Naive B cell (primary cell): ENCODE measurements at places on chromosomes 16 and 17. TPM values are rescaled to one million over a fixed set of nuclear protein-coding genes. Genes with fewer than 3 reads are reported as not detected.

DNA sequence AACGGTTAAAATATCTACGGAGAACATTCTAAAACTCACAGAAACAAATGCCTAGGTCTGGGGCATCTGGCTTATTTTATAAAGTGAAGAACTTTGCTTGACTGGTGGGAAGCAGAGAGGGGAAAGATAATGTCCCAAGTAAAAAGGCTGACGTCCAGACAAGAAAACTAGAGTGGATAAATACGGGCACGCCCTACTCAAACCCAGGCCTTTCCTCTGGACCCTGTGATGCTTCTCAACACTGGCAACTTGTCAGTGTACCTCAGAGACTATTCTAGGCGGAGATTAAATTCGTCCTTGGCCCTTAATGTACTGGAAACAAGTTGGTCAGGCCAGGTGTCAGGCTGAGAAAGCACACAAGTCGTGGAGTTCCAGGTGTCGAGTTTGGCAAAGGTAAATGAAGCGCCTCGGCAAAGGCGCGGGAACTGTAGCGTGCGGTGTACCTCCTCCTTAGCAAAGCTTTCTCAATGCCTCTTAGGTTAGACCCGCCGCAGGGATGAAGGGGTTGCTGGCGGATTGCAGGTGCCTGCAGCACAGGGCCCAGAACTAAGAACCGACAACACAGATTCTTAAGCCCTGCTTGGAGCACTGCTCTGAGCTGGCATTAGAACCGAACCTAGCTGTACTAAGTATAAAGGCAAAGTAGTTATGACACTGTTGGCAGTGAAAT, 668 bp upstream of the UNK start:
- peaks cover 8% of the 10 kb centered on the region for H3K36me3 ChIP-seq
- H3K4me1 ChIP-seq: peaks cover 28% of the 10 kb centered on the region
- H3K4me3 ChIP-seq: peak overlapping the region; percentile 97
- no peaks in the 10 kb centered on the region for H3K27me3 ChIP-seq
- H3K27ac ChIP-seq: peak overlapping the region; percentile 100

- peaks cover 20% of the 10 kb centered on the region for H3K4me1 ChIP-seq
- H3K36me3 ChIP-seq: no peaks in the 10 kb centered on the region
- no peak for DNase-seq
- H3K4me3 ChIP-seq: no peak overlapping the region
- H3K27ac ChIP-seq: no peak overlapping the region
Observed at GRCh38 chr17:47727704-47728036, 5.4 kb upstream of the TBX21 start.

DNA sequence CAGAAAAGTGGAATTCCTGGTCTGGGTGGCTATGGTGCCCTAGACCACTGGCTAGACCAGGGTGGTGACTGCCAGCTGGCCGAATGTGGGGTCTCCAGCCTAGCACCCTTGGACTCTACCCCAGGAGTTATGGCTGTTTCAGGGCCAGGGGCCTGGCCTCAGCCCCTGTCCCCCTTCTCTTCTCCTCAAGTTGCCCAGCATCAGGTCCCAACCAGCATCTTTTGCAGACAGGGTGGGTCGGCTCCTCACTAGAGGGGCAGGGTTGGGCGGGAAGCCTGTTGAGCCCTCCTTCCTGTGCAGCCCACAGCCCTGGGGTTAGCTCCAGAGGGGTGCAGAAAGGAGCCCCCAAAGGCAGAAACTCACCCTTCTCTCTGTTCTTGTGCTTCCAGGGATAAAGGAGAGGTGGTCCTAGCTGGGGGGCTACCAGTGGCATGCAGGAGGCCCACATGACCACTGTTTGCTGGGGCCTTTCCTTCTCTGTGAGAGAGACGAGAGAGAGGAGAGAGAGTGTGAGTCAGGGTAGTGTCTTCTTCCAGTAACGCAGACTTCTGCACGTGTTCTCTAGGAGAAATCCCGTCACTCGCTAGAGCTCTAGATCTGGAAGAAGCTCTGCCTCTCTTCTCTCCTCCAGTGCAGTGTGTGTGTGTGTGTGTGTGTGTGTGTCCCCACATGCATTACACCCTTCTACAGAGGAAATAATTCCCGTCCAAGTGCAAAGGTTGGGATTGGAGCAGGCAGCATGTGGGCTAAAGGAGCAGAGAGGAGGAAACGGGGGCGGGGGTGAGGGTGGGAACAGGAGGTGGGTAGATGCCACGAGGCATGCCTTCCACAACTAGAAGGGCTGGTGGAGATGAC, 209.4 kb downstream of the SEC14L1 start:
- DNase-seq: no peak
- H3K4me3 ChIP-seq: no peak overlapping the region
- H3K27me3 ChIP-seq: no peaks in the 10 kb centered on the region
- no peak overlapping the region for H3K27ac ChIP-seq
- H3K4me1 ChIP-seq: peaks cover 4% of the 10 kb centered on the region

- H3K4me1 ChIP-seq: no peaks in the 10 kb centered on the region
- no peak overlapping the region for H3K4me3 ChIP-seq
- DNase-seq: no peak
- no peak overlapping the region for H3K27ac ChIP-seq
- peaks cover 19% of the 10 kb centered on the region for H3K36me3 ChIP-seq
Observed at GRCh38 chr17:55110521-55110920, 142.0 kb downstream of the STXBP4 start.

DNA sequence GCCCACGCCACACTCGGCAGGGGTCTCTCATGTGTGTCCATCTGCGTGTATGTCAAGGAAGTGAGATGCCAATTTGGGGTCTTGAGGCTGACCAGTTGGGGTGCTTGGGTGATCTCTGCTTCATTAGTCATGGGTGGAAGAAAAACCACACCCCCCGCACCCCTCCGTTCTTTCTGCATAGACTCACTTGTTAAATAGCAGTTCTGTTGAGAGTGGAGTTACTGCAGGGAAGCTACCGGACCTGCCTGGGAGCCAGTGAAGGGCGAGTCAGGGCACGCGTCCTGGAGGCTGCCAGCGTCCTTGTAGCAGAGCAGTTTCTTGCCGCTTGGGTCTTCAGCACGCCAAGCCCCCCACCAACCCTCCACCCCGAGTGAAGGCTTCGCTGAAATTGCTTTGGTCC, 8.5 kb downstream of the SNN start:
- no peak overlapping the region for H3K27ac ChIP-seq
- DNase-seq: no peak
- peak overlapping the region; percentile 86 for H3K4me3 ChIP-seq
- peaks cover 94% of the 10 kb centered on the region for H3K4me1 ChIP-seq
- H3K36me3 ChIP-seq: no peaks in the 10 kb centered on the region

- peaks cover 9% of the 10 kb centered on the region for H3K27me3 ChIP-seq
- DNase-seq: no peak
- H3K36me3 ChIP-seq: no peaks in the 10 kb centered on the region
- H3K4me1 ChIP-seq: no peaks in the 10 kb centered on the region
Observed at GRCh38 chr16:47920709-47921108, 235.1 kb downstream of the ABCC12 start.

DNA sequence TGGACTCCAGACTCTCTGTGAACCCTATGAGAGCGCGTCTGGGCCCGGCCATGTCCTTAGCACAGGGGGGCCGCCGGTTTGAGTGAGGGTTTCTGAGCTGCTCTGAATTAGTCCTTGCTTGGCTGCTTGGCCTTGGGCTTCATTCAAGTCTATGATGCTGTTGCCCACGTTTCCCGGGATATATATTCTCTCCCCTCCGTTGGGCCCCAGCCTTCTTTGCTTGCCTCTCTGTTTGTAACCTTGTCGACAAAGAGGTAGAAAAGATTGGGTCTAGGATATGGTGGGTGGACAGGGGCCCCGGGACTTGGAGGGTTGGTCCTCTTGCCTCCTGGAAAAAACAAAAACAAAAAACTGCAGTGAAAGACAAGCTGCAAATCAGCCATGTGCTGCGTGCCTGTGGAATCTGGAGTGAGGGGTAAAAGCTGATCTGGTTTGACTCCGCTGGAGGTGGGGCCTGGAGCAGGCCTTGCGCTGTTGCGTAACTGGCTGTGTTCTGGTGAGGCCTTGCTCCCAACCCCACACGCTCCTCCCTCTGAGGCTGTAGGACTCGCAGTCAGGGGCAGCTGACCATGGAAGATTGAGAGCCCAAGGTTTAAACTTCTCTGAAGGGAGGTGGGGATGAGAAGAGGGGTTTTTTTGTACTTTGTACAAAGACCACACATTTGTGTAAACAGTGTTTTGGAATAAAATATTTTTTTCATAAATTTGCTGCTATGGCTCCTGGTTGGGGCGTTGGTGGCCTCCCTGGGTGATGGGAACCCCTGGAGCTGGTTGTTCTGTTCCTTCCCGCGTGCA, 23.1 kb downstream of the STAT5A start:
- peaks cover 17% of the 10 kb centered on the region for H3K36me3 ChIP-seq
- no peaks in the 10 kb centered on the region for H3K27me3 ChIP-seq
- H3K4me1 ChIP-seq: peaks cover 45% of the 10 kb centered on the region

GRCh38 chr17:32275060-32276042, 9.7 kb downstream of the RHBDL3 start:
- peaks cover 5% of the 10 kb centered on the region for H3K4me1 ChIP-seq
- no peak overlapping the region for H3K27ac ChIP-seq
- peaks cover 26% of the 10 kb centered on the region for H3K27me3 ChIP-seq
- H3K4me3 ChIP-seq: no peak overlapping the region
- no peaks in the 10 kb centered on the region for H3K36me3 ChIP-seq
- DNase-seq: no peak

DNA sequence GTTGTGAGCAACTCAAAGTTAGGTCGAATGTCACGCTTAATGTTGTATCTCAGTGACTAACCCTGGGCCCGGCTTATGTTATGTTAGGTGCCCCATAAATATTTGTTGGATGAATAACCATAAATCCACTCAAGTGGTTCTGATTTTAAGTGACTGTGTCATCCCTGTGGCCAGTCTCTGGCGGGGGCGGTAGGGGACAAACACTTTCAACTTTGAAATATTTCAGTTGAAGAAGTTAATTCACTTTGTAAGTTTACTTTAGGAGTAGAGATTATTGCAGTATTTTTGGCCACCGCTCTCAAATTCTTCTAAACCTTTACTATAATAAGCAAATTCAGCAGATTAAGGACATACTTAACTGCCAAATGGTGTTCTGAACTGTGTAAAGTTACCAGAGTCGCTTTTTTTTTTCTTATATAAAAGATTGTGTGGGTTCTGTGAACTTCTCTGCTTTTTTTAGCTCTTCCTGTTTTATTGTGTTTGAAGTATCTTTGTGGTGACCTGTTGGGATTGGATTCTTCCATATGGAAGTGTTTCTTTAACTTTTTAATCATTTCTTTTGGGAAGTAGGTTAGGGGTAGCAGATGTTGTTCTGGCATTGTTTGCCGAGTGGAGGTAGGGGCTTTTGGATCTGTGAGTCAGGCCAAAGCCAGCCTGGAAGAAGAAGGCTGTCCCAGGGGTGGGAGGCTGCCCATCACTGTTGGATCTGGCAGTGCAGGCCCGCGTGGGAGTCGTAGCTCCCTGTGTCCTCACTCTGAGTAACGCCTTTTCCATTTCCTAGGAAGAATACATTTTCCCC, 61.4 kb upstream of the TBX2 start:
- no peak overlapping the region for H3K4me3 ChIP-seq
- DNase-seq: no peak
- H3K27ac ChIP-seq: no peak overlapping the region
- no peaks in the 10 kb centered on the region for H3K4me1 ChIP-seq
- H3K27me3 ChIP-seq: no peaks in the 10 kb centered on the region
- no peaks in the 10 kb centered on the region for H3K36me3 ChIP-seq

DNA sequence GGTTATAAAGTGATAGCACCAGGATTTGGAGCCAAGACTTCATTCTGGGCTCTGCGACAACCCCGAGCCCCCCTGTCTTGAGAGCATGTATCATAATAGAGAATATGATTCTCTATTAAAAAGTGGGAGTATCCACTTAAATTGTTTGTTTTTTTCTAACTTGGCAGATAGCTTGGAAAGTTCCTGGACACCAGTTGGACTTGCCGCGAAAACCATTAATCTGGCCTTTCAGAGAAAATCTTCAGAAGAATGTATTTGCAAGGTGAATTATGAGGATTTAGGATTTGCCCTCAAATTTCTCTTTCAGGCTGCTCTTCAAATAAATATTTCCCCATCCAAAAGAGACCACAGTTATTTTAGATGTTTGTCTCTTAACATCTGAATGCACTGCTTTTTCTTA, 53.5 kb downstream of the MARCHF10 start:
- no peaks in the 10 kb centered on the region for H3K27me3 ChIP-seq
- no peak overlapping the region for H3K4me3 ChIP-seq
- H3K4me1 ChIP-seq: no peaks in the 10 kb centered on the region
- no peak overlapping the region for H3K27ac ChIP-seq
- no peaks in the 10 kb centered on the region for H3K36me3 ChIP-seq
- no peak for DNase-seq

GRCh38 chr17:75902406-75902805, 2.3 kb downstream of the MRPL38 start:
- H3K36me3 ChIP-seq: no peaks in the 10 kb centered on the region
- peaks cover 17% of the 10 kb centered on the region for H3K4me1 ChIP-seq
- no peak for DNase-seq
- no peaks in the 10 kb centered on the region for H3K27me3 ChIP-seq
- H3K4me3 ChIP-seq: no peak overlapping the region
- H3K27ac ChIP-seq: no peak overlapping the region

- peaks cover 14% of the 10 kb centered on the region for H3K27me3 ChIP-seq
- H3K27ac ChIP-seq: no peak overlapping the region
- no peak for DNase-seq
- no peak overlapping the region for H3K4me3 ChIP-seq
- no peaks in the 10 kb centered on the region for H3K36me3 ChIP-seq
Observed at GRCh38 chr16:66618588-66619375, 14.3 kb downstream of the CMTM3 start.

GRCh38 chr16:20763461-20764232, at the start of gene ACSM3:
Gene ACSM3 (plus strand): TSS chr16:20764014. CDS start chr16:20770035, 6,021 bp downstream.
- H3K4me3 ChIP-seq: peak within 1 kb of the TSS; percentile 91
- peaks cover 19% of the 10 kb centered on the region for H3K4me1 ChIP-seq
- no peaks in the 10 kb centered on the region for H3K27me3 ChIP-seq

GRCh38 chr16:82609140-82609539, 17.6 kb upstream of the CDH13 start:
- no peak overlapping the region for H3K27ac ChIP-seq
- H3K36me3 ChIP-seq: no peaks in the 10 kb centered on the region
- peaks cover 5% of the 10 kb centered on the region for H3K27me3 ChIP-seq
- H3K4me1 ChIP-seq: no peaks in the 10 kb centered on the region
- no peak for DNase-seq

DNA sequence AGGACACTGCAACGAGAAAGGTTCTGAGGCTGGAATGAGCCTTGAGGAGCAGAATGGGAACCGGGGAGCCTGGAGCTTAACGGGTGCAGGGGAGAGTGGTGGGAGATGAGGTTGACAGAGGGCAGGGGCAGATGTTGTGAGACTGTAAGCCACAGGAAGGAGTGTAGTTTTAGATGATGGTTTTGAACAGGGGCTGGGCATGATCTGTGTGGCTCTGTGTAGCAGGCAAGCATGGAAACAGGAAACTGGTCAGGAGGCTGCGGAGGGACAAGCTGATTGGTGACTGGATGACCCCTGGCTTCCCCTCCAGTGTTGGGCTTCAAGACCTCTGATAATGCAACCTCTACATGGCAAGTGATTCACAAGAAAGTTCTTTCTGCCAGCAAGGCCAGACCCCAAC, 1.4 kb upstream of the CNGB1 start:
- peaks cover 11% of the 10 kb centered on the region for H3K27me3 ChIP-seq
- no peak overlapping the region for H3K27ac ChIP-seq
- DNase-seq: no peak
- H3K4me3 ChIP-seq: no peak overlapping the region

The CENPX gene
- 77.6 TPM for polyA plus RNA-seq

The GRAPL gene
- polyA plus RNA-seq: not detected

The NAGPA gene
- 29.3 TPM for polyA plus RNA-seq

The PRAC2 gene
- not detected for polyA plus RNA-seq

The CNTNAP1 gene
- polyA plus RNA-seq: not detected

The SLC9A5 gene
- not detected for polyA plus RNA-seq

The MYH8 gene
- not detected for polyA plus RNA-seq

The ATMIN gene
- 35.6 TPM for polyA plus RNA-seq

The OTOP3 gene
- not detected for polyA plus RNA-seq

The TNFRSF13B gene
- polyA plus RNA-seq: 17.5 TPM

The SLFN12 gene
- polyA plus RNA-seq: 1.9 TPM
